ENCODE measurements at places on chromosomes 7 and 10.

- no peak for DNase-seq
Measured at GRCh38 chr10:12262278-12262981, 66.4 kb downstream of the CDC123 start.

DNA sequence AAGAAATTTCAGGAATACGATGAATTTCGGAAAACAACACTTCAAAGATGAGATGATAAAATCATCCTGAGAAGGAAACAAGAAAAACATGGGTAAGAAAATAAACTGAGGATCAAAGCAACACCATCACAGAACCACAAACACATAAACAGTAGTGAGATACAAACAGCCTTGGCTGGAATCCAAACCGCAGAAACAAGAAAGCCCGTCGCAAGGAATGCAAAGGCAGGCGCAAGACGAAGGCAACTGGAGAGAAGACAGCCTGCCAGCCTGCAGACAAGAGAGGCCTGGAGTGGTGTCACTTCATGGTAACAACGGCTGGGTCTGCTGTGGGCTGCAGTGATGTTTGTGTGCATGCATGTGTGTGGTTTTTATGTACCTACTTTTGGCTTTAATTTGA is 61.8 kb upstream of the DRGX start:
- no peak for DNase-seq

DNA sequence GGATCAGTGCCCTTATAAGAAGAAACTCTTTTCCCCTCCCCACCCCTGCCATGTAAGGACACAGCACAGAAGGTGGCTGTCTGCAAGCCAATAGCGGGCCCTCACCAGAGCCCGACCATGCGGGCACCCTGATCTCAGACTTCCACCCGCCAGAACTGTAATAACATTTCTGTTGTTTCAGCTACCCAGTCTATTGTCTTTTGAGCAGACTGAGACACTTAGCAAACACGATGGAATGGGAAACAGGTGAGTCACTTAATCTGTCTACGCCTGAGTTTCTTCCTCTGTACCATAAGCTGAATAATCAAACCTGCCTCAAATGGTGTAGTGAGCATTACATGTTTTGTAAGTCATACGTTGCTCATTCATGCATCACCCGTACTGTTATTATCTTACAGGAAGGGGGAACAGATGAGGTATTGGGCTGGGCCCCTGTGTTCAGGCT is 58.2 kb downstream of the STRA8 start:
- peak; percentile 88 for DNase-seq

DNA sequence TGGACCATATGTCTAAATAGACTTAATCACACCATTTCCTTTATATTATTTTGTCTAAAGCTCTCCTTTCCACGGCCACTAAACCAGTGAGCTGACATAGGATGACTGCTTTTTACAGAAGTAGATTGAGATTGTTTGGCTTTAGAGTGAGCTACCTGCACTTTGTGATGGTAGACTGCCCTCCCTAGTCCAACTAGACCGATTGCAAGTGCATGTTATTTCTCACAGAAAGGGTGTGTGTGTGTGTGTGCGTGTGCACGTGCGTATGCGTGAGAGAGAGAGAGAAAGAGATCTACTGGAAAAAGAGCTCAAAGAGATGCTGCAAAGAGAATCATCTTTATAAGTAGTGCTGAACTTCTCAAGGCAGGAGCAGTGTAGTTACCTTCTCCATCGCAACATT is 60.7 kb downstream of the VCL start:
- DNase-seq, result no peak

DNA sequence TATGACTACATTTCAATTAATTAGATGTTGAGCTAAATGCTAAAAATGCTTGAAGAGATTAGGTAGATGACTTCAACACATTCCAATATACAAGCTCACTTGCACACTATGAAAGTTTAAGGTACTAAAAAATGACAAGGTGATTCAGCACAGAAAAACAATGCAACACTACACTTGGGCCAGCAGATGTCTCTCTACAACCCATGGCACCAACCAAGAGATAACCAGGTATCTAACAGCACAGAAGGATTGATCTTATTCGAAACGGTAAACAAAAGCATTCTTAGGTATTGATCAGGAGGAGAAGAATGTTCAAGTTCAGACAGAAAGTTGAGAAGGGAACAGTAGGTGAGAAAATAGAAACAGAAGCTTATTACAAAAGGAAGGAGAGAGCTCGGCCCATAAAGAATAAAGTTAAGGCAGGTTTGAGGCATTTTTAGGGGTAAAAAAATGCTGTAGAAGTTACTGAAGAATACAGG is 248.2 kb upstream of the KLF14 start:
- peak; percentile 53 for DNase-seq

Data from astrocyte of the spinal cord (primary cell).